ENCODE measurements at places on chromosomes 2 and 18.

DNA sequence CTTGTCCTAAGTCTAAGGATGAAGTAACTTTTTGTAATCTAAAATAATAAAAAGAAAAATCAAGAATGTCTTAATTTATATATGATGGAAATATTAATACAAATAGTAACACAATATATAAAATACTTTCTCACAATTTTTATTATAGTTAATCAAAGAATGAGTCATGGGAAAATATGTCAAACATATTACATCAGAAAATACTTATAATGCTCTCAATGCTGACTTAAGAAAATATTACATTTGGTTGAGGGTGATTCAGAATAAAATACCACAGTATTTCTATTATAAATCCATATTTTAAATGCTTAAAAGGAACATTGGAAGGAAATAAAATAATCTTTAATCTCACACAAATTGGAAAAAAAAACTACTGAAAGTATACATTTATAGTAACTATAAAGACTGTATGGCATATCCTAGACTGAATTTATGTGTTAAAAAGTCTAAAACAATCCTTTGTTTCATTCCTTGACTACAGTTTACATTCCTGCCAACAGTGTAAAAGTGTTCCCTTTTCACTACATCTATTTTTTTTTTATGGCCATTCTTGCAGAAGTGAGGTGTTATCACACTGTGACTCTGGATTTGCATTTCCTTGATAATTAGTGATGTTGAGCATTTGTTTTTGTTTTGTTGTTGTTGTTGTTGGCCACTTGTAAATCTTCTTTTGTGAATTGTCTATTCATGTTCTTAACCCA, 1573.5 kb upstream of the ACVR2A start:
- DNase-seq: no peak

DNA sequence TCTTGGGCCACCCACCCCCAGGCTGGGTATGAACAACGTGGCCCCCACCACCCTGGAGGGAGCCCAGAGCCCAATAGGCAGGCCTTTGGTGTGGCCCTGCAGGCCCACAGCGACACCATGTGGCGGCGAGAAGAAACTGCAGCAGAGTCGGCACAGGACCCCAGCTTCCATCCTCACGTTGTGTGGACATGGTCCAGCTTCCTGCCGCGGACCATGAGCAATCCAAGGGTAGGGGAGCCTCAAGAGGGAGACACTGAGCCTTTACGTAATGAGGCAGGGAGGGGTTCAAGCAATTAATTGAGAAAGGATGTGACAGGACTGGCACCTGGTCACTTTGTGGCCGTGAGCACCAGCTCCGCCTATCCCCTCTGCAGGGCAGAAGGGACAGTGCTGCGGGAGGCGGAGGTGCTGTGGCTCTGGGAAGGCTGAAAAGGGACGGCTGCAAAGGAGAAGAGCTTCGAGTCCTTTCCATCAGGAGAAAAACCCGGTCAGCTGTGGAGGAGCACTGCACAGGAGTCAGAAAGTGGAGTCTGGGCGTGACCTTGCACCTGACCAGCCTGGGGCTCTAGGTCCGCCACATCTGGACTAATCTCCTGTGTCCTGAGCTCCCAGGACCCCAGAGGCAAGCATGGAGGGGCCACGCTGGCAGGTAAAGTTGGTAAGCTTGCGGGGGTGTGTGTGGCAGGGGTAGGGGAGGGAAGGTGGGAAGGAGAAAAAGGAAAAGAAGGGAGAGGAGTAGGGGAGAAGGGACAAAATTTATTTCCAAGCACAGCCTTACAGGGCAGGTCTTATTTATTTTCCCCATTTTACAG, 44.9 kb downstream of the TMEM37 start:
- peak; percentile 89 for DNase-seq

- no peak for DNase-seq
Measured at GRCh38 chr2:220046507-220046906, 419.1 kb downstream of the SLC4A3 start.

DNA sequence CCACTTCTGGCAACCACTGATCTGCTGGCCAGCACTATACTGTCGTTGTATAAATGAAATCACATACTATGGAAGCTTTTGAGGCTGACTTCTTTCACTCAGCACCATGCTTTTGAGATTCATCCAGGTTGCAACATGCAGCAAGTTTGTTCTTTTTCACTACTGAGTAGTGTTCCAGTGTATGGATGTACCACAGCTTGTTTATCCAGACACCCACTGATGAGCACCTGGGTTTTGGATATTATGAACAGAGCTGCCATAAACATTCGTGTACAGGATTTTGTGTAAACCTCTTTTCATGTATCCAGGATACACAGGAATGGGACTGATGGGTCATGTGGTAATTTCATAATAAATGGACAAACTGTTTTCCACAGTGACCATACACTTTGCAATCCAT, 10.7 kb downstream of the ERCC3 start:
- no peak for DNase-seq

DNA sequence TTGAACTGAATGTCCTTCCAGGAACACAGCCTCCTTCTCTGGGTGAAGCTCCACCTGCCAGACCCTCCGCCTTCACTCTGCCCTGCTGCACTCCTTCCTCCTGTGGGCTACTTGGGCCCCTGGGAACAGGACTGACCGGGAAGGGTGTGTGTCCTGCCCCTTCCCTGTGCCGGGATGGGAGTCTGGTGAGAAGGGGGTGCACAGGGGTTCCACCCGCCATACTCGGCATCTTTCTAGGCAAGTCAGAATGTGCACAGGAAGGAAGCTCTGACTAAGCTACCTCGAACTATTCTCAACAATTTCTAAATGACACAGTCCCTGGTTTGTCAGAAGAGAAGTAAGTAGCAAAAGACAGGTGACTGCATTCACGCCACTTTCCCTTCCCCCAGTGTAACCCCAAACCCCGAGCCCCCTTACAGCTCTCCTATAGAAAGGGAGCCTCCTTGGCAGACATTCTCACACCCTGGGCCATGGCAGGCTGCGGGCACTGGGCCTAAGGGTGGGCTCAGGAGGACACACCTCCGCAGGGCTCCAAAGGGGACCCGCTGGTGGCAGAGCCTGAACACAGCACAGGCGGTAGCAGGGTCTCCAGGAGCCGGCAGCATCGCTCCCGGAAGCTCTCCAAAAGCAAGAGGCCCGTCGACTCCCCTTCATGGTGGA, 184.1 kb downstream of the HDAC4 start:
- DNase-seq: peak; percentile 38

DNA sequence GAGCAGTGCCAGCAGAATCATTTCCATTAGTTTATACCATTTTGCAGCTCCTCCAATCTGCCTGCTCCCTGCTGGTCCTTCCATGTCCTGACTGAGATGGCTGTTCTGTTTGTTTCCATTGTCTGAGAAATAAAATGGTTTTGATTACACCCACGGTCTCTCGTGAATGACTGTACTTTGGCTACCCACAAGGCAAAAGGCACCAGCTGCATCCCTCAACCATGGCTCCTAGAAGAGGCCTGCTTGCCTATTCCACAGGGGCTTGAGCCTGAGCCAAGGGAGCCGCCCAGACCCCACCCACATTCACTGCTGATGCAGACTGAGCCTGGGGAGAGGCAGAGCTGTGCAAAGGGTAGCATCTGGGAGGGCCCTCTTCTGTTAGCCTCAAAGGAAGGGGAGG, 31.2 kb downstream of the MARCHF4 start:
- DNase-seq: no peak

GRCh38 chr2:29598978-29599377, 322.4 kb downstream of the ALK start:
- DNase-seq: no peak

DNA sequence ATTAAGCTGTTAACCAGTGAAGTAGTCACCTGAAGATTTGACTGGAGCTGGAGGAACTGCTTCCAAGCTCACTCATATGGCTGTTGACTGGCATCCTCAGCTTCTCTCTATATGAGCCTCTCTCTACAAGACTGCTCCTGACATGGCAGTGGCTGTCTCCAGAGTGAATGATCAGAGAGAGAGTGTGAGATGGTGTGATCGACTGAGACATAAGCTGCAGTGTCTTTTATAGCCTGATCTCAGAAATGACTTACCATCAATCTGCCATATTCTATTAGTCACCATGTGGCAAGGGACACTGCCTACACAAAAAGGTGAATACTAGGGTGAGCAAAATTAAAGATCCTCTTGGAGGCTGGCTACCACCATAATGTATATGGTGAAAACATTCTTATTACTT, 7.8 kb upstream of the RBMS1 start:
- no peak for DNase-seq

GRCh38 chr2:17422061-17422460, 96.2 kb downstream of the RAD51AP2 start:
- no peak for DNase-seq

DNA sequence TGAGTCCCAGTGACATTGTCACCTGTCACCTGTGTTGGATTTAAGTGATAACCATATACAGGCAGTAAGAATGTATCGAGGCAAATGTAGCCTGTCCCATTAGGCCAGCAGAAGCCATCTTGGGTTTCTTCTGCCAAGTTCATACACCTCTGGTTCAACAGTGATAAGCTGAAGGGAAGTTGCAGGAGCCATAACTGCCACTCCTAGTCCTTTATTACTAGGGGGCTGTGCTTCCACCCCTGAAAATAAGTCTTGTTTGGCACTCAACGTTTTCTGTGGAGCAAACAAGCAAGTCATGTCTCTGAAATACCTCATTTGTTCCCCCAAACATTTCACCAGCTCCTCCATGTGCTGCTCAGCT, 58.1 kb upstream of the ALPP start:
- DNase-seq: peak; percentile 26

DNA sequence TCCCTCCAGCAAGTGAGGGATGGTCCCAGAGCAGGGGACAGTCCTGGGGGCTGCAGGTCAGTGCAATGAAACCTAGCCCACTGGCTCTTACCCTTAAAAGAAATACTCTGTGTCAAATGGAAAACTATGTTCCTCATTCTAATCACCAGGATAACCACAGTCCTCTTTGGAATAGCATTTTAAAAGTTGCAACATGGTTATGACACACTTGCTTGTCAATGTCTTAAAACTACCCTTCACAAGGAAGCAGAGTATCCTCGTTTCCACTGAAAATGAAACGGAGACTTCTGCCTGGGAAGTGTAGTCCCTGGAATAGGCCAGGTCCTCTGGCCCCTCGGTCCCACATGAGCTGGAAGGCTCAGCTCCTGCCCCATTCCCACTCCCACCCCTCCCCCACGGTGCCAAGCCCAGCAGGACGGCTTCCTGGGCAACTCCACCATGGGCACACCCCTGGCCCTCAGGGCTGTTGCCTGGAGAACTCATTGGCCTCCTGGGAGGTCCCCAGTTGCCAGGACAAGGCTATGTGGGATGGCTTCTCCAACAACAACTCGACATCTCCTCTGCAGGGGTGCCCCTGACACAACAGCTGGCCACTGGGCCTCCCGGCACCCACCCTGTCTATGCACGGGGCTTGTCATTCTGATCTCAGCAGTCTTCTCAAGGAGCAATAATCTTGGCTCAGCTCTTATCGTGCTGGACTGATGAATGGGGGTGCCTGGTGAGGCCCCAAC, 38.3 kb upstream of the ST3GAL5 start:
- no peak for DNase-seq

- DNase-seq: no peak
Measured at GRCh38 chr2:113757138-113757657, 756 bp upstream of the SLC35F5 start.

DNA sequence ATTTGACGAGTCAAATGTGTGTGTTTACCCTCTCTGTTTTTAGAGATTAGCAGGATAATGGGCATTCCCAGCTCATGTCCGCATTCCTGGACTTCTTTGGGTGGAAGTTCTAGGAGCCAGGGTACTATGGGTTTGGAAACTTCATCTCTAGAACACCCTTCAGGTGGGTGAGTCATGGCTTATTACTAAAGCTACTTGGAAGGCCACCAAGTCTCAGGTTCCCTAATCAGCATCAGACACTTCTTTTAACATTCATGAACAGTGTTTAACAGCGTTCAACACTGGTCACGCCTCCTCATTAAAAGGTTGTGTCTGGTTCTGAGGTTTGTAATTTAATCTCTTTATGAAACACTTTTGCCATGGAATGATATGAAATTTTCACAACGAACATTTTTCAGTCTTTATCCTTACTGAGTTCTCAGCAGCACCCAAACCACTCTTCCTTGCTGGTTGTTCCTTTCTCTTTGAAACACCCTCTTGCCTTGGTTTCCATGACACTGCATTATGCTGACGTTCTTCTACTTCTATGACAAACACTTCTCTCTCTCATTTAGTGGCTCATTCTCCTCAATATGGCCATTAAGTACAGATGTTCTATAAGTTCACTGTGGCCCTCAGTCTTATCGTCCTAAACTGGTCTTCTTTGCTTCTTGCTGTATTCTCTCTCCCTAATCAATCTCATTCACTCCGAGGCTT, 49.3 kb downstream of the MMADHC start:
- no peak for DNase-seq

GRCh38 chr2:123762221-123762620, 262.9 kb upstream of the CNTNAP5 start:
- DNase-seq: no peak

DNA sequence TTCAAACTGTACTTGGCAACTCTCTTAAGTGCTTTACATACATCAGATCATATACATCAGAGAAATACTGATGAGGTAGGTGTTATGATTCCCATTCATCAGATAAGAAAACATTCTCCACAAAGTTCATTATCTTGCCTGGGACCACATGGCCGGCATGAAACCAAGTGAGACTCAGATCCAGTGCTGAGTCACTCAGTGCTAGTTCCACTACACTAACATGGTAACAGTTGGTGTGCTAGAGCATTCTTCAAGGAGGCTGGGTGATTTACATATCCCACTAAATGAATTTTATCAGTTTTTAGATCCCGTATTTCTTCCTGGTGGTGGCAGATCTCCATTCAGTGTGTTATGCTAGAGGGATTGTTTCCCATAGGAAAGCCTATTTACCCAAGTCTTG, 772.0 kb downstream of the CNTNAP5 start:
- DNase-seq: no peak

- DNase-seq: no peak
Measured at GRCh38 chr2:84964406-84965191, 6.4 kb upstream of the KCMF1 start.

DNA sequence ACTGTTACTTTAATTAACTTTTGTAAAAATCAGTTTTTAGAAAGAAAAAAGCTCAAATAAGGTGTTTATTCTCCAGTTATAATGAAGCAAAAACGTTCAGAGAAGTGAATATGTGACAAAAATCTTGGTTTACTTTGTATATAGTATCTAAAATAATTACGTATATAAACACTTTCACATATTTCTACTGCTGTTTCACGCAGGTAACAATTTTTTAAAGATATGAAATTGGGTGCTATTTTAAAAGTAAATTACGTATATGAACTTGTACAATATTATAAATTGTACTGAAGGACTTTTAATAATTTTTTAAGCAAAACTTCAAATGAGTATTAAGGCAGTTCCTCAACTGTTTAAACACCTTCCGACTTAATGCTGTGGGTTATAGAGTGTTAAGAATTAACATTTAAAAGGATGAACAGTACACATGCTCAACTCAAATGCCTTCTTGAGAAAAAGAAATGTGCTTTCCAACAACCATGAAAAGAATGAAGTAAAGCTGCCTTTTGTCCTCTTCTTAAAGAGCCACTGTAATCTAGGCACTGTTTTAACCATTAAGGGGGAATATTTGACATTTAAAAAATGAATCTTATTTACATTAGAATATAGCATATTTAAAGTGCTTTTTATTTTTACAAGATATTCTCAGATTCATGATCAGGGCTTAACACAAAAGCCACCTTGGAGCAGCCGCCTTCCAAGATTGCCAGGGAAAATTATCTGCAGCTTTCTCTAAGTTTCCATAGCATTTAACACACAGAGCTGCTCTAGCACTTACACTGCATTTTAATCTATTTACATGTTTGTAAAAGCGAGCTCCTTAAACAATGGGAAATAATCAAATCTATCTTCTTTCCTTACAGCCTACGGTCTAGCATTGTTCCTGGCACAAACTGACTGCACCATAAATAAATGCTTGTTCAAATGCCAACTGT, 56.5 kb upstream of the CDKL4 start:
- DNase-seq: no peak

GRCh38 chr18:68916734-68917133, 118.9 kb downstream of the CCDC102B start:
- peak; percentile 73 for DNase-seq

Data from islet precursor cell (in vitro differentiated cells).